NCI-H774 (cell line): ENCODE measurements at places on chromosomes 5 and 9.

DNA sequence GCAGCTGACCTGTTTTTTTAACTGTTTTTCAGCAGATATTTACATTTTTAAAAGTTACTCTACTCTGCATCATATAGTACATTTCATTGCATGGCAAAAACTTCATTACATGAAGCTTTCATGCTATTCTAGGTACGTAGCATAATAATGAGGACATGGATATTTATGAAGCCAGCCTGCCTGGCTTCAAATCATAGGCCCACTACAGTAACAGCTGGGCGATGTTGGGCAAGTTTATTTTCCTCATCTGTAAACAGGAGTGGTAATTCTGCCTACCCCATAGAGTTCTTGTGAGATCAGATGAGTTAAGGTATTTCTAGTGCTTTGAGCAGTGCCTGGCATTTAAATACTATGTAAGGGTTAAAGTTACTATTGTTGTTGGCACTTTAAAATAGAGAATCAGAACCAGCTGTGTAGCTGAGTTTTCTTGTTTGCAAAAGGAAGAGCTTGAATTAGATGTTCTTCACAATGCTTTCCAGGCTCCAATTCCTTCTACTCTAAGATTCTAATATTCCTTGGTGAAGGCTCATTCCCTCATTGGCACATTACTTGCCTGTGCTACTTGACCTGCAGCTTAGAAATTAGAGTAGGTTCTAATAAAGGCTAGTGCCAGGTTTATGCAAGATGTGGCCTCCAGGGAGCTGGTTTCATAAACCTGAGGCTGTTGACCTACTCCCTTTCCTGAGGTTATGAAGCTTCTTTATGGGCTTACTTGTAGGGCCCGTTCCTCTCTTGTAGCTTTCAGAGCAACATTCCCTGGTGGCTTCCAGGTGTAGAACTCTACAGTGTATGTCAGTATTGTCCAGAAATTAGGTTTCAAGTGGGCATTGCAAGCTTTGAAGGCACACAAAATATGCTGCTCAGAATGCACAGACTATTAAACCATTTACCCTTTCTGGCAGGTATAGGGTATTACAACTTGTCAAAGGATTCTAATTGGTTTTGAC lies 14.5 kb downstream of the ANP32B start:
- DNase-seq, result no peak

- DNase-seq, result no peak
Observed at GRCh38 chr5:169218176-169218575, 82.8 kb downstream of the SLIT3 start.

DNA sequence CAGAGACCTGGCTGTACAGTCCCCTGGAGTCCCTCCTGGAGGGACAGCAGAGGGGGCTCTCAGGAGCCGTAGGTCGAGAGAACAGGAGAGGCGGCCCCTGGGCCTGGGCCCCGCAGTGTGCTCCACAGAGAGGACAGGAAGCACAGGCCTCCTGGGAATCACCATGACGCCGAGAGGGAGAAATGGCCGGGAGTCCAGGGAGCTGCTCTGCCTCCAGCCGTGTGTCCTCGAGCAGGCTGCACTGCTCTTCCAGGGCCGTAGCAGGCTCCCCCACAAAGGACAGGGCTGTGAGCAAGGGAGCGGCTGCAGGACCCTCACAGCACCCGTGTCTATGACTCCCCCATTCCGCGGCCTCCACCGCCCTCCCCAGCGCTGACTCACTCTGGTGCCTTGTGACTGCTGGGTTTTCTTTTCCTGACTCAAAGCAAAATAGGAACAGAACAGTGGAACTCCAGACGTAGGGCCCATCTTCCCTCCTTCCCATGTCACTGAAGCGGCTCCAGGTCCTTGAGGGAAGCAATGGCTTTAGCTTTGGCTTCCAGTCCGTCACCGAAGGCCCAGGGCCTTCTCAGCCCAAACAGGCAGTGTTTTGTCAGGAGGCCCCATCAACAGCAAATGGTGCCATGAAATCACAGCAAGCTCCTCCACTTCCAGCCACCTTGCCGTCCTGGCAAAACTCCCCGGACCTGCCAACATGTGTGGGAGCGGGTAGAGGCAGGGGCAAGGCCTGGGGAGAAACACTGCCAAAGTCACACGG lies 114.2 kb downstream of the LHFPL2 start:
- DNase-seq, result no peak

DNA sequence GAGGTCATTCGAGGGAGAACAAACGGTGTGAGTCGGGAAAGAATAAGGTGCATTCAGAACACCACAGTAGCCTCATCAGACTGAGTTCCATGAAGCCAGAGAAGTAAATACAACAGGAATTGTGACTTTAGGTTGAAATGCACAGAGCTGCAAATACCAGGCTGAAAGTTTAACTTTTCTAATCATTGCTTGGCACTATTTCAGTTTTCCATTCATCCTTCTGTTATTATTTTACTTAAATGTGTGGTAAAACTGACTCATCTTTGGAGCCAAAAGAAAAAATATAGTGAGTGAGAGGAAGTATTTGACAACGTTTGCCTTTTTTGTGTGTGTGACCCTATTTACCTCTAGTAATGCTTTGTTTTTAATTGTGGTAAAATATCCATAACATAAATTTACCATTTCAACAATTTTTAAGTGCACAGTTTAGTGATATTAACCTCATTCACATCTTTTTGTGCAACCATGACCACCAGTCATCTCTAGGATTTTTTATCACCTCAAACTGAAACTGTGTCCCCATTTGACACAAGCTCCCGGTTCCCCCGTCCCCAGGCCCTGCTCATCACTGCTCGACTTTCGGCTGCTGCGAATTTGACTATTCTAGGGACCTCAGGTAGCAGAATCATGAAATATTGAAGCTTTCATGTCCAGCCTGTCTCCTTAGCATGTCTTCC lies 166.8 kb downstream of the HSD17B3 start:
- DNase-seq, result no peak

DNA sequence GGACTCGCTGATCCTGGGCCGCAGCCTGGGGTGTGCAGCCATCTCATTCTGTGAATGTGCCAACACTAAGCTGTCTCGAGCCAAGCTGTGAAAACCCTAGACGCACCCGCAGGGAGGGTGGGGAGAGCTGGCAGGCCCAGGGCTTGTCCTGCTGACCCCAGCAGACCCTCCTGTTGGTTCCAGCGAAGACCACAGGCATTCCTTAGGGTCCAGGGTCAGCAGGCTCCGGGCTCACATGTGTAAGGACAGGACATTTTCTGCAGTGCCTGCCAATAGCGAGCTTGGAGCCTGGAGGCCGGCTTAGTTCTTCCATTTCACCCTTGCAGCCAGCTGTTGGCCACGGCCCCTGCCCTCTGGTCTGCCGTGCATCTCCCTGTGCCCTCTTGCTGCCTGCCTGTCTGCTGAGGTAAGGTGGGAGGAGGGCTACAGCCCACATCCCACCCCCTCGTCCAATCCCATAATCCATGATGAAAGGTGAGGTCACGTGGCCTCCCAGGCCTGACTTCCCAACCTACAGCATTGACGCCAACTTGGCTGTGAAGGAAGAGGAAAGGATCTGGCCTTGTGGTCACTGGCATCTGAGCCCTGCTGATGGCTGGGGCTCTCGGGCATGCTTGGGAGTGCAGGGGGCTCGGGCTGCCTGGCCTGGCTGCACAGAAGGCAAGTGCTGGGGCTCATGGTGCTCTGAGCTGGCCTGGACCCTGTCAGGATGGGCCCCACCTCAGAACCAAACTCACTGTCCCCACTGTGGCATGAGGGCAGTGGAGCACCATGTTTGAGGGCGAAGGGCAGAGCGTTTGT lies 19.9 kb downstream of the PTGES2 start:
- DNase-seq, result no peak

GRCh38 chr9:6418764-6419163 lies 5.8 kb downstream of the UHRF2 start:
- no peak for DNase-seq
